NCI-H460 (cell line): ENCODE measurements at places on chromosomes 3 and 15.

- no peak for DNase-seq
Observed at GRCh38 chr3:27675287-27675686, 46.8 kb downstream of the EOMES start.

- no peak for DNase-seq
Observed at GRCh38 chr15:83549623-83550022, 102.5 kb downstream of the SH3GL3 start.

GRCh38 chr15:42836251-42836650 is 84.3 kb downstream of the TTBK2 start:
- no peak for DNase-seq

GRCh38 chr3:175957427-175957826 is 1098.3 kb downstream of the NAALADL2 start:
- no peak for DNase-seq

GRCh38 chr15:33091983-33092693 is 102.4 kb downstream of the FMN1 start:
- DNase-seq: no peak

DNA sequence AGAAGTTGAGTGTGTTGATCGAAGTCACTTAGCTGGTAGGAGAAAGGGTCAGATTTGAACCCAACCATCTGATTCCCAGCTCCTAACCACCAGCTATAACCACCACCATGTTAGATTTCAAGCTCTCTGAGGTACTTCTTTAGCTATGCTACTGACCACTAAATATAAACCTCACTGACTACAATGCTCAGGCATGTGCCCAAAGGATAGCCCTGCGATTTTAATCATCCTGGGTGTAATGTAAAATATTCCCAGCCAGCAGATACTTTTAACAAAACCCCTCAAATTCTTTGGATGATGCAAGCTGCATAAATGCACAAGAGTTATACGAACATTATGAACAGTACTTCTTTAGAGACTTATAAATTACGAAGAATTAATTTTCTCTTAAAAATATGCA is 115.2 kb upstream of the TSC22D2 start:
- DNase-seq: no peak

GRCh38 chr3:170809975-170810357 is 60.0 kb downstream of the RPL22L1 start:
- no peak for DNase-seq

- DNase-seq: no peak
Observed at GRCh38 chr3:150379469-150379868, 28.6 kb upstream of the TSC22D2 start.

- DNase-seq: no peak
Observed at GRCh38 chr3:45575386-45575923, 19.1 kb upstream of the LIMD1 start.

DNA sequence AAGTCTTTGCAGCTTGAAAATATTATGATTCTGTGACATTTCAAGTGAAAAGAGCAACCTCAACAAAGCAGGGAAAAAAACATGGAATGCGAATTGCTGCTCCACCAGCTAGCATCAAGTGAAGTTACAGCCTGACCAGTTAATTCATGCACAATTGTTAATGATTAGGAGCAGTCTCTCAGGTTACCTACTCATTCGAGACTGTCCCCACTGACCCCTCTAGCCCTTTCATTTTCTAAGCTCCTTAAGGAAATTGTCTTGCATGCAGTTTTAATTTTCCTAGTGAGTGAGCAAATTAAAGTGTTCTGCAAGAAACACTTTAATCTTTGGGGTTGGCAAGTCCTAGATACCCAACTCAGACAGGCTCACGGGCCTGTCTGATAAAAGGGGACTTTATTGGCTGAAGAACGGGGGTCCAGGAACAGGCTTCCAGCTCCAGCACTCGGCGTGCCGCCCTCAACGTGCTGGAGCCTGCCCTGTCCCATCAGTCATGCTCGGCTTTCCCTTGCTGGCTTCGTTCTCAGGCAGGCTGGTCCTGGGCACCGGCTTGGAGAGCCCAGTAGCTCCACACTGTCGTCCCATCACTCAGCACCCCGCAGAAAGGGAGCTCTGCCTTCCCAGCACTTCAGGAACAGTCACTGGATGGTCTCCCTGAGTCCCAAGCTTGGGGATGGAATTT is 18.3 kb downstream of the PODXL2 start:
- no peak for DNase-seq

DNA sequence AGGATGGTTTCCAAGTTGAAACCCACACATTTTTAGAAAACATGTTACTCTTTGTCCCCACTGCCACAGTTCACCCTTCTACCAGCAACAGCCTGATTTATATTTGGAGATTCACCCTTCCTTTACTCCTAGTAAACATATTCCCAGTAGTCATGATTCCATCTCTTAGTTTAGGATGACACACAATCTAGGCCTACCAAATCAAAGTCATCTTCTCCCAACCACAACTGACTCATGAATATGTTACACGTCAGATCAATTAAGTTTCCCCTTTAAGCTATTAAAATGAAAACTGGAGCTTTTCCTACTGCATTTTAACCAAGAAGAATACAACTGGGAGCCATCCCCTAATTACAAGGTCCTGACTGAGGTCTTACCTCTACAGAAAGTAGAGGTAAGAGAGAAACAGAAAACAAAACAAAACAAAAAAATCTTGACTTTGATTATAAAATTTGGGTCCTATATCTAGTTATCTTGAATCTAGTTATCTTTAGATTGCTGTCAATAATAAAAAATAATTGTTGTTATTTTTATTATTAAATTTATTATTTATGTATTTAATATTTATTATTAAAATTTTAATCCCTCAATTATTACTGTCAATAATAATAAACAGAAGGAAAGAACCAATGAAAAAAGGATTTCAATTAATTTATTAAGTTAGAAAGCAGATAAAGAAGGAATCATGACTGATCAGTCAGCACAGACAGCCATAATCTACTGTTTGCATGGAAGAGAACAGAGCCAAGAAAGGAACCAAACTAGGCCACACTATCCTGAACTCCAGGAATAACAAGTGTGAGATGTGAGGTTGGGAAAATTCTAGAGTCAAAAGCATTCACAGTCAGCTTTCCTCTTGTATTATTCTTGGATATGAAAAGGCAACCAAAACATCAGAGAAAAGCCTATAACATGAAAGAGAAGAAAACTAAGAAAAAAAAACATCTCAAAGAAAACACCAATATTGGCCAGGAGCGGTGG is 12.5 kb downstream of the DPH6 start:
- no peak for DNase-seq

DNA sequence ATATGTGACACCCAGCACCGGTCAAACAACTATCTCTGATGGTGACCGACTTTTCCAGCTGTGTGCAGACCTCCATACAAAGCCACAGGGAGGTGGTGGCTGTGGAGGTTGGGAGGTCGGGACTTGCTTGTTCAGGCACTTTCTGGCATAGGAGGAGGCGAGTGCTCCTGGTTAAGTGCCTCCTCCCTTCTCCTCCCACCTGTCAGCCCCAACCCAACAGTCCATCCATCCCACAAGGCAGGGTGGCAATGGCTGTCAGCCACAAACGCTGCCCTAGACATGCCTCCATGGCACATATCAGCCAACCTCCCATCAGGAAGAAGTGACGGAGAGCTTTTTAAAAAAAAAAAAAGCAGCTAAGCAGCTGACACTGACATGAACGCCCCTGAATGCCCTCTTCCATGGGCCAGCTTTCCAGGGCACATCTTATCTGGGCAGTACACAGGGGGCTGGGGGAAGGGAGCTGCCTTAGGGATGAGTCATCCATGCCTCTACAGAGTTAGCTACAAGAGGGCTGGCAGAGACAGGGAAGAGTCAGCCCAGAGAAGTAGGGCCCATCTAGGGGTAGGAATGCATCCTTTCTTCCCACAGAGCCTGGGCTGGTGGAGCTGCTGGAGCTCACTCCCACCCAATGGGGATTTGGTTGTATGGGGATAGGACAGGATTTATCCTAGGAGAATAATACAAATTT is 41.2 kb downstream of the CCDC12 start:
- peak; percentile 48 for DNase-seq

DNA sequence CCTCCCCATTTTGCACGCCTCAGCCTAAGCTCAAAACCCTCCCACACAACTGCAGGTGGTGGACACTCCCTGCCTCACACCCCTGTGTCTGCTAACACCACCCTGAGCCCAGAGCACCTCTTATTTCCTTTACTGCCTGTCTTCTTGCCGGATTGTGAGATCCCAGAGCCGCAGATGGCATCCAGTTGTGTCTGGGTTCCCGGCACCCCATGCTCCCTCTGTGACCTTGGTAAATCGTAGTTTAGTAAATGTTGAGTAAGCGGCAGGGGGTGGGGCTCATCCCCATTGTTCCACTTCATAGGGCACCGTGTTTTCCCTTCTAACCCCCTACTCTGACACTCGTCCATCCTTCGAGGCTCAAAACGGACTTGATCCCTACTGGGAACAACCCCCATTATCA is 14.9 kb downstream of the SPINT1 start:
- DNase-seq: no peak

GRCh38 chr15:51232581-51232980 is 105.8 kb downstream of the CYP19A1 start:
- DNase-seq: no peak

DNA sequence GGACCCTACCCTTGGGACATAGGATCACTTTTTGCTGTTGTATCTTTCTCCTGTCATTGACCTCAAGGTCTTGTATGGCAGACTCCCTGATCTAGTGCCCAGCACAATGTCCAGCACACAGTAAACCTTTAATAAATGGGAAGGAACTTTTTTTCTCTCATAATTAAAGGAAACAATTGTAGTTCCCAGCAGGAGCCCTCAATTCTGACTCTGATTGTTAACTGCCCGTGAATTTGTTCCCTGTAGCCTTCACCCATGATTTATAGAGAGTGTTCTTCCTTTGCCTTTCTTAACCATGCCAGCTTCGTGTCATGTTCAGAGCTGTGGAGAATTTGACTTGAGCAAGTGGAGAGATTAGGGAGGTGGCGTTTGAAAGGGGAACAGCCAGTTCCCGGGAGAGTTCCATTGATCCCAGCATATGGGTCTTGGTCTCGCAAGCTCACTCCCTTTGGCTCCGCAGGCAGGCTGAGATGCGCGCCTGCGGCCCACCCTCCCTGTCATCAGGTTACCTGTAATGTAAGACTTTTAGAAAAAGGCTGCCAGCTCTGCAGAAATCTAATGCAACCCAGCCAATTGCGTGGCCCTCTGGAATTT is 182.6 kb downstream of the TP63 start:
- DNase-seq: no peak

DNA sequence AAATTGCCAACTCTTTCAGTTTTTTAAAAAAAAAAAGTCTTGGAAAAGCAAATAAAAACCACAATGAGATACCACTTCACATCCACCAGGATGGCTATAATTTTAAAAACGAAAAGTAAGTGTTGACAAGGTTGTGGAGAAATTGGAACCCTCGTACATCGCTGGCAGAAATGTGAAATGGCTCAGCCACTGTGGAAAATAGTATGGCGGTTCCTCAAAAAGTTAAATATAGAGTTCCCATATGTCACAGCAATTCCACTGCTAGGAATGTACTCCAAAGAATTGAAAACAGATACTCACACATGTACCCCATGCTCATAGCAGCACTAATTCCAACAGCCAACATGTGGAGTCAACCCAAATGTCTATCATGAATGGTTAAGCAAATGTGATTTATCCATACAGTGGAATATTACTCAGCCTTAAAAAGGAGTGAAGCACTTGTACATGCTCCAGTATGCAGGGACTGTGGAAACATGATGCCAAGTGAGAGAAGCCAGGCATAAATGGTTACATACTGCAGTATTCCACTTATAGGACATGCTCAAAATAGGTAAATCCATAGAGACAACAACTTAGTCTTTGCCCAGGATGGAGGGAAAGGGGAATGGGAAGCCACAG is 73.8 kb upstream of the PCSK6 start:
- DNase-seq: no peak

- DNase-seq: peak; percentile 28
Observed at GRCh38 chr3:133930341-133930933, 34.8 kb upstream of the RAB6B start.

DNA sequence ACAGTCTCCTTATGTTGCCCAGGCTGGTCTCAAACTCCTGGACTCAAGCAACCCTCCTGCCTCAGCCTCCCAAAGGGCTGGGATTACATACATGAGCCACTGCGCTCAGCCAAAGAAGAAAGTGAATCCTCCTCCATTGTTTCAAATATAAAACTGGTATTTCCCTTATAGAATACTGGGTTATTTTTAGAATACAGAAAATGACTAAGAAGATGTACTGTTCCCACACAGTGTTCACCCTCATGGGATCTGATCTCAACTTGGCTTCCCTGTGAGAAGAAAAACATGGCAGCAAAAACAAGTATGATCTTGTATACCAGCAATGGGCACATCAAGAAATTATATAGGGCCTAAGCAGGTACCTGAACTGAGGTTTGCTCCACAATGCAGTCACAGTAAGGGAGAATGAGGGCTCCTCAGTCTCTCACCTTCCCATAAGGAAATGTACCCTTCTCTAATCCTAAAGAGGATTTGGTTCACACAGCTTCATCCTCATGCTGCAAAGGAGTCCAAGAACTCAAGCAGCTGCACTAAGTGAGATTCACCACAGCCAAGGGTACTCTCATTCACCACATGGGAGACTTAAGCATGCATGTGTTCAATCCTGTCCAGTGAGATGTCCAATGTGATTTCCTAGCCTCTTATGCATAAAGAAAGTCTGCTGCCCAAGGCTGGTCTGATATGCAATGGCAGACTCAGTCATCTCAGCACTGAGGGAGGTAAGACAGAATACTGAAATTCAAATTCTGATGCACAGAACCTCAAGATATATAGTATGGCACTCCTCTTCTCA is 25.8 kb downstream of the USP4 start:
- DNase-seq: no peak

DNA sequence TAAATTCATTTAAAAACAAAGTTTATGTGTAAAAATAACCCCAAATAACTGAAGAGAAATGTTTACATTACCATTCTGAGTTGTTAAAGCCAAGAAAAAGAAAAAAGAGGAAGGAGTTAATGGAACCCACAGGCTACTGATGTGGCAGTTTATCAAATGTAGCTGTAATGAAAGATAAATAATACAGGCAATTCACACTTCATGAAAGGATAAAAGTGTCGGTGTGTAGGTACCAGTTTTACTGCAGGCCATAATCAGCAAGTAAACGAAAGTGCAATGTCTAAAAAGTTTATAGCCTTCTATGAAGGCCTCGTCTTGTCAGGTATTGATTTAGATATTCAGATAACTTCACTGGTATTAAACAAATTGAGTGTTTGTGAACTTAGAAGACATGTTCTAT is 164.6 kb downstream of the DPH6 start:
- DNase-seq: no peak

- no peak for DNase-seq
Observed at GRCh38 chr15:48992096-48992495, 28.4 kb upstream of the SHC4 start.

- no peak for DNase-seq
Observed at GRCh38 chr15:91099995-91100813, at the start of gene SV2B. TSS of gene SV2B (plus strand) at chr15:91100257. CDS start at chr15:91226264, 126,007 bp downstream.

GRCh38 chr3:11154036-11154952 is at the start of gene HRH1:
TSS of gene HRH1 (plus strand) at chr3:11154493. CDS start at chr3:11259038, 104,545 bp downstream.
- DNase-seq: no peak

DNA sequence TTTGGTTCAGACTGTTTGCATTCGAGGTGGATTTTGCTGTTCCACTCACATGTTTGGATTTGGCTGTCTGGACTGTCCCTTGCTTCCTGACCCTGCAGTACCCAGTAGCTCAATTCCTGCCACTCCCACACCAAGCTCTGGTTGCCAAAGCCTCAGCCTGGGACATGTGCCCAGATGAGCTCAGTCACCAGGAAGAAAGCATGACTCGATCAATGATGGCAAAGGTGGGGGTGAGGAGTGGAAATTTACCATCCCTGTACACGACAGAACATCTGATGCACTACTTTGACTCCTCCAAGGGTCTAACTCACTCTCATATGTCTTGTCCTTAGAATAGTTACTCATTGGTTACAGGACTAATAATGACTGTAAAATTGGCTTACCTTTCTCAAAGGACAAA is 45.2 kb downstream of the ZNF385D start:
- DNase-seq: no peak

- DNase-seq: no peak
Observed at GRCh38 chr3:103513003-103513402, 1078.2 kb downstream of the ZPLD1 start.
